Foreskin melanocyte (primary cell): ENCODE measurements at places on chromosomes 3 and 15.

DNA sequence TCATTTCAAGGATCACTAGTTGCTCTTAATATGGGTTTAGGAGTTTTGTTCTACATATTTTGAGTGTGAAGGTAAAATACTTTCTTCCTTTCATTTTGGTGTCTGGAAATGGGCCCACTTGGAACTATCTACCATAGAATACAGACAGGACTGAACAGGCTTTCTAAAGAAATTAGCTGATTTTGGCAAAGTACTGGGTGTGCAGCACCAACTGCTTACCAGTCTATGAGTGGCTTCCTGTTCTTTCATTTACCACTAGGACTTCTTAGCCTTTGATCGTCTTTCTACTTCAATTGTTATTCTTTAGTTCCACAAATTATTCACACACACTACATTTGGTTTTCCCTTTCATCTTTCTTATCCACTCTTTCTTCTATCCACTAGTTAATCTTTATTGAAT lies 1196.3 kb downstream of the ROBO1 start:
- no peak for DNase-seq

- no peak for DNase-seq
Measured at GRCh38 chr15:46855388-46855787, 861.9 kb upstream of the SEMA6D start.

DNA sequence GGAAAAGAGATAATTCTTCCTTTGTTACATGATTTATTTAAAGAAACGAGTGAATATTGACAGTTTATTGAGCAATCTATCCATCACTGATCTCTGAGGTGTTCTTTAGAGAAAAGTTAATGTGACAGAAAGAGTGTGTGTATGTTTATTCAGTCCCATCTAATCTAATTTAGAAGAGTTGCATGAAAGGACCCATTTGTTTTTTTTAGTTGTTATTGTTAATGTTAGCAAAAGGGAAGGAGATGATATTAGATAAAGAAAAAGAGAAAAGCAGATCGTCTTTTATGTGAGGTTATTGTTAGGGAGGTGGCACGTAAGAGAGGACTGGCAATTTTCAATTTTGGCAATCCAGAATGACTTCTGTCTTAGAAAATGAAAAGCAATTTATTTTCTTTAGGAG lies 46.5 kb downstream of the NMD3 start:
- DNase-seq: no peak

GRCh38 chr3:114418107-114418506 lies 124.3 kb downstream of the TIGIT start:
- no peak for DNase-seq

- DNase-seq: peak; percentile 61
Measured at GRCh38 chr3:64878362-64878761, 190.6 kb upstream of the ADAMTS9 start.

DNA sequence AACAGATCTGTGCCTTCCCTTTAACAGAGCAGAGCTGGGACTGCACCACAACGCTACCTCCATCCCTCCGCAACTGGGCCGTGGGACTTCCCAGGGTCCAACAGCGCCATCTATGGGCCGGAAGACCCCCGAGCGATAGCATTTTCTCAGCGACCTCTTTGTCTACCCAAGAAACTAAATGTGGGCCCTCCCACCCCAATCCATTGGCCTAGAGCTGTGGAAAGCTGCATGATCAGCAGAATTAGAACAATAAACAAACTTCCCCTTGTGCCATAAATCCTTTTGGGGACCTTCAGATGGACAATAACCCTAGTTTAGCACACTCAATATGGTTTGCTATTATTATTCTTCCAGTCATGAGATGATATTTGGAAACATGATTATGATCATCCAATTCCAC lies 74.8 kb upstream of the NTRK3 start:
- DNase-seq: peak; percentile 28

GRCh38 chr15:80923668-80924067 lies 66.0 kb downstream of the MESD start:
- no peak for DNase-seq

DNA sequence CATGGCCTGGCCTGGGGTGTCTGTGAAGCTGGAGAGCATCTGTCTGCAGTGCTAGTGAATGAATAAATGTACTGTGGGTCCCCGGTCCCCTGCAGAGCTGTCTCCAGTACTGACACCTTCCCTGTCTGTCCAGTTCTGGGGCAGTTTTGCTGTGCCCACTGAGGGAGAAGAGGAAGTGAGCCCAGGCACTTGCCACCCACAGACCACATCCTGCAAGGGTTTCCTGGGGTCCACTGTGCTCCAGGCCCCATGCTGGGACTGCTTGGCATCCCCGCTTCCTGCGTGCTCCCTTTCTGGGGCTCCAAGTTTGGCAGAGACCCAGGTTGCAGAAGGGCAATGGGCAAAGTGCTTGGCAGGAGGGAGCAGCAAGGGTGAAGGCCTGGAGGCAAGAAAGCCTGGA lies 4.9 kb upstream of the SLC6A6 start:
- DNase-seq: no peak

DNA sequence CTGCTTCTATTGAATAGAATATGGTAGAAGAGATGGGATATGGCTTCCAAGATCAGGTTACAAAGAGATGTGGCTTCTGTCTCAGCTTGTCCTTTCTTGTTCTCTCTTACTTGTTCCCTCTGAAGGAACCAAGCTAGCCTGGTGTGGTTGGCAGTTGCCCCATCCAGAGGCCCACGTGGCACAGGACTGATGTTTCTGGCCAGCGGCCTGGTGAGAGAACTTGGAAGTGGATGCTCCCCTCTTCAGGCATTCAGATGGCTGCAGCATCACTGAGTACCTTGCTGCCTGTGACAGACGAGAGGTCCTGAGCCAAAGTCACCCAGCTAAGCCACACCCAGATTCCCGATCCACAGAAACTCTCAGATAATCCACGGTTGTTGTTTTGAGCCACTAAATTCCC lies 183.6 kb downstream of the NSMCE3 start:
- DNase-seq: no peak
